ENCODE measurements at places on chromosomes 1 and 21.
A peak's percentile ranks its signal among the peaks of the same experiment; 100 is the strongest.

DNA sequence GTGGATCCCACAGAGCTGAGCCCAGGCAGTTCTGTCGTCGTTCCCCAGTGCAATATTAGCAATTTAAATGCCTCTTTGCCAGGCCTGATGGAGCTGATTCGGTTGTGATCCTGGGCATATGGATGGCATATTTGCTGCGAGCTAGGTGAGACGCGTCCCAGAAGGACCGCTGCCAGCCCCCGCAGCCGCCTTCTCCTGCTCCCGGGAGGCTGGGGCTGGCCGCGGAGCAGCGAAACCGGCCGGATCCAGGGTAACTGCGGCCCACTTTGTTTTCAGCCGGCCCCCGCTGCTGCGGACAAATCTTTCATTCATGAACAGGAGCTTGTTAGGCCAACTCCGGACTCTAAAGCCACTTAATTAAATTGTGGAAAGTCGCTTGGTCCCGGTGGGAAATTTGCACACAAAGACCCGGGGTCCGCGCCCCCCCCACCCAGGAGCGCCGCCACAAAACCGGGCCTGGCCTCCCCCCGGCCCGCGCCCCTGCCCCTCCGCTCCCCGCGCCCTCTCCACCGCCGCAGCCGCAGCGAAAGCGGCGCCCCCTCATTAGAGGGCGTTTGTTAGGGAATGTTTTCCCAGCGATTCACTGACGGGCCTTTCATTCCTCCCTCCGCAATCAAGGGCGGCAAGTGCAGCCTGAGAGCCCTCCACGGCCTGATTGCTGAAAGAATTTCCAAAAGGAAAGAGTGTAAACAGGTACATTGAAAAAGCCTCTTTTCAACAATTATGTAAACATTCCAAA, 383.3 kb downstream of the RRAGC start:
- no peak for DNase-seq
- no peak overlapping the region for H3K4me3 ChIP-seq
- H3K4me1 ChIP-seq, result no peaks in the 10 kb centered on the region
- no peaks in the 10 kb centered on the region for H3K36me3 ChIP-seq

DNA sequence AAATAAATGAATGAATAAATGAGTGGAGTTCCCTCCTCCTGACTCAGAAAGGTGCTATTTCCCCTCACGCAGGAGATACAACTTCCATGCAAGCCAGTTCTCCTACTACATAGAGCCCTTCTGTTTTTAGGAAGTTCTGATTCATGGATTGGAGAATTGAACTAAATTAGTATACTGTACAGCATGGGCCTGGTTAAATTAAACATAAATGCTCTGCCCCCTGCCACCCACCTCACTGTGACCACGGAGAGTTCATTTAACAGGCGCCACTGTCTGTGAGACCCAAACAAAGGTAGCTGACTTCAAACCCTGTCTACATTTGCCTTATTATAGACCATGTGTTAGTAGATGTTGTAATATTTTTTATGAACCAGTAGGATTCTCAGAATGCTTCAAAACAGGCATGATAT, 9.1 kb upstream of the IRF2BP2 start:
- H3K27me3 ChIP-seq, result no peaks in the 10 kb centered on the region
- H3K4me1 ChIP-seq, result peaks cover 13% of the 10 kb centered on the region
- H3K27ac ChIP-seq, result no peak overlapping the region
- H3K36me3 ChIP-seq, result no peaks in the 10 kb centered on the region
- H3K4me3 ChIP-seq, result no peak overlapping the region

DNA sequence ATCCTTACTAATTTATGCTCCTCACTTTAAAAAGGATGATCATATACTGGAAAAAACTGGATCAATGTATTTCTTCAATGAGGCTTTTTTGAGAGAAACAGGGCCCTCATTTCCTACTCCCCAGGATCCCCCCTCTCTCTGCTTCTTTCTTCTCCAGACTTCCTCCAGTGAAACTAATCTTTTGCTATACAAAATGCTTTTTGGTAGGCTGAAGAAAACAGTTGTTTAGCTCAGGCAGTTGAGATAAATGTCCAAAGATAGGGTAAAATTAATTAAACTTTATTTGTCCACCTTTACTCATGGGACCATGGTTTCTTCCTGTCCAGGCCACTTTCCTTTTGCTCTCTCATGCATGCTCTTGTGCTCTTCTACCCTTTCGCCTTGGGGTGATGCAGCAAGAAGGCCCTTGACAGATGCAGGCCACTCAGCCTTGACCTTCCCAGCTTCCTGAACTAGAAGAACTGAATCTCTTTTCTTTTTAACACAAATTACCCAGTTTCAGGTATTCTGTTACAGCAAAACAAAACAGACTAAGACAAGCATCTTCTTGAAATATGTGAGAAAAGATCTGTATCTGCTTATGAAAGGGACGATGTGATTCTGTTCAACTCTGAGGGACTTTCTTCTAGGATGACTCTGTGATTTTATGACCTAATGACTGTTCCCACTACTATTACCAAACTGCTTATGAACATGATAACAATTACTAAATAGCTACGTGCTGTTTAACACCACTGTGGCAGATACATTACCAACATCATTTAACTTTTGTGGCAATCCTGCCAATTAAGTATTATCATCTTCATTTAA, 63.7 kb downstream of the NVL start:
- H3K4me3 ChIP-seq, result no peak overlapping the region
- H3K4me1 ChIP-seq, result no peaks in the 10 kb centered on the region
- H3K36me3 ChIP-seq, result peaks cover 39% of the 10 kb centered on the region
- H3K27me3 ChIP-seq, result no peaks in the 10 kb centered on the region
- H3K27ac ChIP-seq, result no peak overlapping the region
- DNase-seq, result no peak

- peaks cover 62% of the 10 kb centered on the region for H3K36me3 ChIP-seq
- H3K4me3 ChIP-seq, result no peak overlapping the region
- H3K4me1 ChIP-seq, result no peaks in the 10 kb centered on the region
- no peaks in the 10 kb centered on the region for H3K27me3 ChIP-seq
These were observed 9.2 kb upstream of the HHIPL2 start for GRCh38 chr1:222557148-222557547.

DNA sequence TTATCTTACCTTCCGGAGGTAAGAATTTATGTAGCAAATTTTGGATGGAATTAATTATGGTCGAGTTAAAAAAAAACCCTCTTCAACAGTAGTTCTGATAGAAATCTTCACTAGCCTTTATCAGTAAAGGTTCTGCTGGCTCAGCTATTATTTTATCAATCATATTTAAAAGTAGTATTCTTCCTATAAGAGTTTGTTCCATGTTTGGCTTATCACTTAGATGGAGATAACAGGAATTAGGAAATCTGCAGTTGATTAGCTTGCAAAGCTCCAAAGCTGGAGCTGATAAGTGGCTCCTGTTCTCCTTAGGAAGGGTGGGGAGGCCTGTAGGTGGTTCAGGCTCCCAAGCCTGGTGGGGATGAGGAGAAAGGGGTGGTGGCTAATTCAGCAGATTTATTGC, 31.5 kb upstream of the DUSP10 start:
- peaks cover 25% of the 10 kb centered on the region for H3K4me1 ChIP-seq
- no peaks in the 10 kb centered on the region for H3K27me3 ChIP-seq
- H3K27ac ChIP-seq, result no peak overlapping the region
- DNase-seq, result no peak

DNA sequence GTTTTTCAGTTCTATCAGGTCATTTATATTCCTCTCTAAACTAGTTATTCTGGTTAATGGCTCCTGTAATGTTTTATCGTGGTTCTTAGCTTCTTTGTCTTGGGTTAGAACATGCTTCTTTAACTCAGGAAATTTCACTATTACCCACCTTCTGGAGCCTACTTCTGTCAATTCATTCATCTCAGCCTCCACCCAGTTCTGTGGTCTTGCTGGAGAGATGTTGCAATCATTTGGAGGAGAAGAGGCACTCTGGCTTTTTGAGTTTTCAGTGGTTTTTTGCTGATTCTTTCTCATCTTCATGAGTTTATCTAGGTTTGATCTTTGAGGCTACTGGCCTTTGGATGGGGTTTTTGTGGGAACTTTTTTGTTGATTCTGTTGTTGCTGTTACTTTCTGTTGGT, 213.0 kb downstream of the BRINP2 start:
- no peak overlapping the region for H3K4me3 ChIP-seq
- no peak overlapping the region for H3K27ac ChIP-seq
- no peaks in the 10 kb centered on the region for H3K27me3 ChIP-seq
- DNase-seq, result peak; percentile 36
- H3K36me3 ChIP-seq, result no peaks in the 10 kb centered on the region

- H3K27ac ChIP-seq, result no peak overlapping the region
- no peaks in the 10 kb centered on the region for H3K36me3 ChIP-seq
- no peak overlapping the region for H3K4me3 ChIP-seq
These were observed 8.6 kb upstream of the RERE start for GRCh38 chr1:8825985-8826481.

GRCh38 chr21:39216290-39216689, 33.0 kb upstream of the PSMG1 start:
- no peak overlapping the region for H3K4me3 ChIP-seq
- H3K27me3 ChIP-seq, result no peaks in the 10 kb centered on the region
- H3K27ac ChIP-seq, result no peak overlapping the region
- DNase-seq, result no peak
- H3K4me1 ChIP-seq, result no peaks in the 10 kb centered on the region

GRCh38 chr1:109984190-109984455, 442 bp upstream of the AHCYL1 start:
- H3K4me3 ChIP-seq, result no peak overlapping the region
- DNase-seq, result no peak
- peaks cover 38% of the 10 kb centered on the region for H3K4me1 ChIP-seq
- H3K27ac ChIP-seq, result peak overlapping the region; percentile 60

GRCh38 chr1:36118447-36119204, 6.4 kb downstream of the COL8A2 start:
- no peak overlapping the region for H3K27ac ChIP-seq
- no peaks in the 10 kb centered on the region for H3K27me3 ChIP-seq
- H3K4me3 ChIP-seq, result no peak overlapping the region
- H3K36me3 ChIP-seq, result no peaks in the 10 kb centered on the region
- H3K4me1 ChIP-seq, result no peaks in the 10 kb centered on the region

GRCh38 chr1:64497088-64497883, 27.4 kb downstream of the CACHD1 start:
- DNase-seq, result no peak
- H3K4me3 ChIP-seq, result no peak overlapping the region
- no peaks in the 10 kb centered on the region for H3K36me3 ChIP-seq
- peaks cover 4% of the 10 kb centered on the region for H3K27me3 ChIP-seq
- no peaks in the 10 kb centered on the region for H3K4me1 ChIP-seq

DNA sequence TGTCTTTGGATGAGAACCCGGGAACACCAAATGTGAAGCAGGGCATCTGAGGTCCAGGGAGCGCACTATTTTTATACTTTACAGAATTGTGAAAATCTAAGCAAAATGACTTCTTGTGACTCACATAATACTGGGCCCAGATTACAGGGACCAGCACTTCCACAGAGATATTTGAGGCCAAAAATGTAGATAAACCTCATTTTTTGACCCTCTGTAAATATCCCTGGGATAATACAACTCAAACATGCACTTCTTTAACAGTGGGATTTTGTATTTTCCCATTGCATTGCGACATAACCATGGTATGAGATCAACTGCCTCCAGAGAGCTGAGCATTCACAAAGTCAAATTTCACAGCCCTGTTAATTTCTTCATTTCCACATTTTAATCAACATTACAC, 289.4 kb upstream of the ADGRL4 start:
- no peaks in the 10 kb centered on the region for H3K36me3 ChIP-seq
- H3K27me3 ChIP-seq, result no peaks in the 10 kb centered on the region
- no peak overlapping the region for H3K27ac ChIP-seq

DNA sequence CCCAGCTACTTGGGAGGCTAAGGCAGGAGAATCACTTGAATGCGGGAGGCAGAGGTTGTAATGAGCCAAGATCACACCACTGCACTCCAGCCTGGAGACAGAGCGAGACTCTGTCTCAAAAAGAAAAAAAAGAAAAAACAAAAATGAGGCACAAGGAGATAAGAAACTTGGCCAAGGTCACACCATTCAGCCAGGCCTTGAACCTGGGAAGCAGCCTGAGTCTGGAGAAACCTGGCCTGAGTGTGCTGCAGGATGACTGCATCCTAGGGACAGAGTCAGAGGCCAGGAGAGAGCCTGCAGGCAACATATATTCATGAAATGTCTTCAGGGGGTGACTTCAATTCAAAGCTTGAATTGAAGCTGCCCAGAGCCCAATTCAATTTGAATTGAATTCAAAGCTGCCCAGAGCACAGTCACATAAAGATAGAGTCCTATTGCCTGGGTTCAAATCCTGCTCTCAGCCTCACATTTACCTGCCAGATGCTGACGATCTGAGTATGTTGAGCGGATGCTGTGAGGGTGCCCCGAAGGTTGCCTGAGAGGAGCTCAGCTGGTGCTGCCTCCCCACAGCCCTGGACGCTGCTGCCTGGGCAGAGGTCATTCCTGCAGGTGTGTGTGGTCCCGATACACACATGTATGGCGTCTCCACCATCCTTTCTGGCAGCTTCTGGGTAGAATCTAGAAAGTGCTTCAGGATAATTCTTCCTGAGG, 307.7 kb downstream of the AJAP1 start:
- no peaks in the 10 kb centered on the region for H3K36me3 ChIP-seq
- no peak overlapping the region for H3K4me3 ChIP-seq
- no peak for DNase-seq
- no peaks in the 10 kb centered on the region for H3K4me1 ChIP-seq
- no peak overlapping the region for H3K27ac ChIP-seq

DNA sequence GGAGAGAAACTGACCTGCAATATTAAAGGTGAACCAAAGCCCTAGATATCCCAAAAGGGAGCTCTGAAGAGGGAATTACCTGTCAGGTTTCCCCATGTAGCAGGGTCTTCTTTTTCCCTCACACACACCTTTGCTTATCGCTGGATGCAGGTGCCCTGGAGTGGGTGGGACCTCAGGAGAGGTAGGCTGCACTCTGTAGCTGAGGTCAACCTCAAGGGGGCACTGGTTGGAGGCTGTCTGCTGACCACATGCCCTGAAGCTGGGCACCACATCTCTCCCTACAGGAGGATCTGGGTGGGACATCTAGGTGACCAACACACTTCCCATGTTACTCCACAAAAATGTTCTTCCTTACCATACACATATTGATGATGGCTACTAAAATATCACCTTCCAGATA, 298.7 kb upstream of the USP25 start:
- no peaks in the 10 kb centered on the region for H3K27me3 ChIP-seq
- H3K27ac ChIP-seq, result no peak overlapping the region
- no peak overlapping the region for H3K4me3 ChIP-seq
- no peaks in the 10 kb centered on the region for H3K36me3 ChIP-seq

- no peaks in the 10 kb centered on the region for H3K4me1 ChIP-seq
- DNase-seq, result no peak
- H3K27ac ChIP-seq, result no peak overlapping the region
- no peaks in the 10 kb centered on the region for H3K27me3 ChIP-seq
- no peaks in the 10 kb centered on the region for H3K36me3 ChIP-seq
- no peak overlapping the region for H3K4me3 ChIP-seq
These were observed 48.3 kb downstream of the CTTNBP2NL start for GRCh38 chr1:112444269-112444668.

GRCh38 chr1:76203127-76203526, 128.6 kb downstream of the ST6GALNAC3 start:
- no peaks in the 10 kb centered on the region for H3K36me3 ChIP-seq
- DNase-seq, result no peak

GRCh38 chr1:94247138-94248094, 10.0 kb upstream of the ARHGAP29 start:
- H3K4me3 ChIP-seq, result no peak overlapping the region
- H3K4me1 ChIP-seq, result no peaks in the 10 kb centered on the region
- H3K27ac ChIP-seq, result no peak overlapping the region
- DNase-seq, result no peak
